ENCODE measurements at places on chromosomes 7 and 10.

DNA sequence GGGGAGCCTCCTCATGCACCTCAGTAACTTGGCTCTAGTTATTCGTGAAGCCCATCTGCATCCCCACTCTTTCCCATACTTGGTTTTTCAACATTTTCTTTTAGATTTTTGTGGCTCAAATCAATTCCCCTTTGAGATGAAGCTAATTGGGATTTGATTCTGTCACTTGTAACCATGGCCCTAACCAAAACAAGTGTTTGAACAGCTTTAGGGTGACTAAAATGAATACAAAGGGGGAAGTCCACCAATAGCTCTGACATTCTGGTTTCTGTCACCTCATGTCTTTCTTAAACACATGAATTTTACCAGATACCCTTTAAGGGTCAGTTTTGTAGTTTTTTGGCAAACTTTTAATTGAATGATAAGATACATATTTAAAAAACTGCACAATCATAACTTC, 87.0 kb downstream of the PCGF5 start:
- DNase-seq = no peak

- no peak for DNase-seq
Measured at GRCh38 chr10:24201503-24202180, 7.3 kb upstream of the KIAA1217 start.

DNA sequence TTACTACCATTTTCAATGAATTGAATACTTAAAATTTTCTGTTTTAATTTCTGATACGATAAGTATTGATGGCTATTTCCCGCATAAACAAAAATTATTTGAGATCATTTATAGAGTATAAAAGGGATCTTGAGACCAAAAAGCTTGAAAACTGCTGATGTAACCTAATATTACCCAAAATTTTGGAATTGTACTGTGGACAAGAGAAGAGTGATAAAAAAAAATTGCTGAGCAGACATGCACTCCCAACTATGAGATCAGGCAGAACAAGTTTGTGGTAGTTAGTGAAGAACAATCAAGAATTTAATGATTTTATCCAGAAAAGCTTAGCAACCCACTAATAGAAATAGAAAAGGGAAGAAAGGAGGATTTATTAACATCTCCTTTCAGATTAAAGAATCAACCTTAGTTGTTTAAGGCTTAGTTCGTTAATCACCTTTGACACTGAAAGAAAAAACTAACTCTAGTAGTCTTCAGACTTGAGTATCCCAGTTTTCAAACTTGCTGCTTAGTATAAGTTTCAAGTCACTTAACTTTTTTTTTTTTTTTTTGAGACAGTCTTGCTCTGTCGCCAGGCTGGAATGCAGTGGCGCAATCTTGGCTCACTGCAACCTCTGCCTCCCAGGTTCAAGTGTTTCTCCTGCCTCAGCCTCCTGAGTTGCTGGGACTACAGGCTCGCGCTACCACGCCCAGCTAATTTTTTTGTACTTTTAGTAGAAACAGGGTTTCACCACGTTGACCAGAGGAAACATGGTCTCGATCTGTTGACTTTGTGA, 50.6 kb upstream of the ZC3HAV1 start:
- DNase-seq = no peak

DNA sequence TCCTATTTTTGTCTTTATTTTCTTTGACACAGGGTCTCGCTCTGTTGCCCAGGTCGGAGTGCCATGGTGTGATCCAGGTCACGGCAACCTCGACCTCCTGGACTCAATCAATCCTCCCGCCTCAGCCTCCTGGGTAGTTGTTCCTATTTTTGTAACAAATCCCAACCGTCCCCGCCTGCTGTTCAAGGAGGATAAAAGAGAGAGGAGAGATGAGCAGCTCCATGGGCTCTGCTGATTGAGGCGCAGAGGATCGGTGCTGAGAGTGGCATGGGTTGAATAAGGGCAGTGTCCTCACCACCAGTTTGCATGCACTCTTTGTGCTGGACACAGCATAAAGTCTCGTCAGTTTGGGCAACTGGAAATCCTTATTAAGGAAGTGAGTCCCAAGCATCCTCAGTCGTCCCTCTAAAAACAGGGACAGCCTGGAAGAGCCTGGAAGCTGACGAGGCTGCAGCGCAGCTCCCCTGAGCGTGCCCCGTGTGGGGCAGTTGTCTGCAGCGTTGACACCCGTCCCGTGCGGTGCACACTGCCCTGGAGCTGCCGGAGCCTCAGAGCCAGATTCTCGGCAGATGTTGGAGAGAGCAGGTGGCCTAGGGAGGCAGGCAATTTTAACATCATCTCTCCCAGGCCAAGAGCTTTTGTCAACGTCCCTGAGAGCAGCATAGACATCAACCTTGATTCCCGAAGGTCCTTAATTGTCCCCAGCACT, 404.2 kb upstream of the RNF32 start:
- no peak for DNase-seq

- no peak for DNase-seq
Measured at GRCh38 chr10:24988831-24989640, 26.9 kb downstream of the ENKUR start.

DNA sequence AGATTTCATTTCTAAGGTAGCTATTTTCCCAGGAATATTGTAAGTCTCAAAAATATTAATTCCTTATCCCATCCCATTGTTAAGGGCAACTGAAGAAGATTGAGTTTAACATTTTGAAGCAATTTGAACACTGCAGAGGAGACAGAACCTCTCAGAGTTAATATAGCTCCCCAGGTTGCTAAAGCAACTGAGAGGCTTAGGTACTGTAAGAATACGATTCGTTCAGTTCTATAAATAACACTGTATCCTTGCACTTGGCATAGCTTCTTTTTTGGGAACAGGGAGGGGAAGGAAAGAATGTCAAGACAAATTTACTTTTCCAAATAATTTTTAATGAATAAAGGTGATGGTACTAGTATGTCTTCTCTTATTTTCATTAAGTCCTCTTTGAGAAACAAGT, 658.4 kb upstream of the CELF2 start:
- no peak for DNase-seq

GRCh38 chr10:30359373-30360206, 10.5 kb upstream of the MTPAP start:
- peak; percentile 22 for DNase-seq

DNA sequence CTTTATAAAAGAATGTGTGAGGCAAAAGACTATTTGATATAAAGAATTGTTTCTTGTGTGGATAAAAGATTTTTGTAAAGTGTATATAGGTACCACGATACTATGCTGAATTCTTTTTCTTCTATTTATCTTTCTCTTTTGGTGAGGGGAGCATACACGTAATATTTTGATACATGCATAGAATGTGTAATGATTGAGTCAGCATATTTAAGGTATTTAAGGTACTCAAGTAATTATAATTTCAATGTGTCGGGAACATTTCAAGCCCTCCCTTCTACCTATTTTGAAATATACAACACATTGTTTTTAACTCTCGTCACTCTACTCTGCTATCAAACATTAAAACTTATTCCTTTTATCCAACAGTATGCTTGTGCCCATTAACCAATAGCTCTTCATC, 1221.6 kb upstream of the PHF14 start:
- DNase-seq = no peak

GRCh38 chr10:103254538-103255325, 9.0 kb downstream of the RPEL1 start:
- no peak for DNase-seq

DNA sequence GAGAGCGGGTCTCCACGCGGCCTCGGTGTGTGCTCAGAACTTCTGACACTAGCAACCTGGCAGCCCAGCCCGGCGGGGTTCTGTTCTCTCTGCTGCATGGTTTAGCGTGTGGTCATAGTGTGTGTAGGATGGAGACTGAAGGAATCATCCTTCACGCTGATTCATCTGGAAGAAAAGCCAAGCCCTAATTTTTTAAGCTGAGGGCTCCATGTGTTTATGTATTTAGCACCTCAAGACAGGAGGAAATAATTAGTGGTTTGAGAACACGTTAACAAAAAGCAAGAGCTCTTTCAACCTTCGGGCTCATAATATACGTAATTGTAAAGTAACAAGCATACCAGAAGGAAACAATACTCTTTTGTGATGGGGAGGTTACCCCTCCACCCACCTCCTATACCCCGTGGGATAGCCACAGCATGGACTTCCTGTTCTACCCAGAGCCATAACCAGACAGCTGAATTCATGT, 504.6 kb upstream of the MKI67 start:
- no peak for DNase-seq

DNA sequence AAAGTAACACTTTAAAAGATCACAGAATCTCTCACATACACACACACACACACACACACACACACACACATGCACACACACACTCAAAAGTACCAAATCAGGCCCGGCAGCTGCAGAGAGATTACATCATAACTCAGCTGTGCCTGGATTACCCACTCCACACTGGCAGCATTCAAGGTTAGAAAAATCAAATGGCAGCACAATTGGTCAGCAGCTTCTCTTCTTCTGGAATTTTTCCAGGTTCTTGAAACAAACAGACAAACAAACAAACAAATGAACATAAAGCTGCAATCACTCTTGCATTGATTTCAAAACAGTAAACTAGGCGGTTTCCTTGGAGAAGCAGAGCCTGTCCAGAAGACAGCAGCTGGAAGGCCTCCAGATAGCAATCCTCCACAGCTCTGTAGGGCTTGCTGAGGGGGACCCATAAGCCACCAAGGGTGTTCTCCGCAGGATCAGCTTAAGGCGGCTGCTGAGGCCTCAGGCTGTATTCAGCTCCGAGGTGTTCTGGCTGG, 24.5 kb upstream of the FAM133B start:
- DNase-seq = no peak

GRCh38 chr7:27971171-27971812, 209.3 kb downstream of the JAZF1 start:
- DNase-seq = no peak

GRCh38 chr7:81209059-81209458, 290.2 kb upstream of the SEMA3C start:
- DNase-seq = no peak

DNA sequence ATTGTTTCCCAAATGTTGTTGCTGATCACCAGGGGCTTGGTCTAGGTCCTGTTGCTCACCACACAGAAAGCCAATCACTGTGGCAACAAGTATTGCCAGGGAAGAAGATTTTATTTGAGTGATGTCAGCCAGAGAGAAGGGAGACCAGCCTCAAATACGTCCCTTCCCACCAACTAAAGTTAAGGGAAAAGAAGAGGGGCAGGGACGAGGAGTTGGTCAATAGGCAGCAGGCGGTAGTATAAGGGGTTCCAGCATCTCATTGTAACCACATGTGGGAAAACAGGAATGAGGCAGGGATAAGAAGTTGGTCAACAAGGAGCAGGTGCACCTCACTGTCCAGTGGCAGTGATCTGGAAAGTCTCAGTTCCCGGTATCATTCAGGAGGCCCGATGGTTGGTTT, 138.9 kb upstream of the KCNMA1 start:
- no peak for DNase-seq

DNA sequence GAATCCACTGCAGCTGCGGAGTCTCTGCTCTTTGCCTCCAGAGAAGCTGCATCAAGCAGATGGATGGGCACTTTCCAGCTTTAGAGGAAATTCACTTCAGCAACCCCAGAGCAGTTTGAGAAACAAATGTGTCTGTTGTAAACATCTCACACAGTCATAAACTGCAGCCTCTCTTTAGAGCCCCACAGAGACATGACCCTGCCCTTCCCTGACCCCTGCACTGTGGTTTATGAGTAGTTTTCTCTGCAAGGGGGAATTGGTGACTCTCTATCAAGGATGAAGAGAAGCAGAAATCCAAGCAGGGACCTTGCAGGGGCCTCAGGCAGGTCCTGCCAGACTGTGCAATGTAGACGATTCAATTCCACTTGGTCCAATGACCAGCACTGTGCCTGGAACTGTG, 160.2 kb downstream of the SH2D4B start:
- DNase-seq = no peak

DNA sequence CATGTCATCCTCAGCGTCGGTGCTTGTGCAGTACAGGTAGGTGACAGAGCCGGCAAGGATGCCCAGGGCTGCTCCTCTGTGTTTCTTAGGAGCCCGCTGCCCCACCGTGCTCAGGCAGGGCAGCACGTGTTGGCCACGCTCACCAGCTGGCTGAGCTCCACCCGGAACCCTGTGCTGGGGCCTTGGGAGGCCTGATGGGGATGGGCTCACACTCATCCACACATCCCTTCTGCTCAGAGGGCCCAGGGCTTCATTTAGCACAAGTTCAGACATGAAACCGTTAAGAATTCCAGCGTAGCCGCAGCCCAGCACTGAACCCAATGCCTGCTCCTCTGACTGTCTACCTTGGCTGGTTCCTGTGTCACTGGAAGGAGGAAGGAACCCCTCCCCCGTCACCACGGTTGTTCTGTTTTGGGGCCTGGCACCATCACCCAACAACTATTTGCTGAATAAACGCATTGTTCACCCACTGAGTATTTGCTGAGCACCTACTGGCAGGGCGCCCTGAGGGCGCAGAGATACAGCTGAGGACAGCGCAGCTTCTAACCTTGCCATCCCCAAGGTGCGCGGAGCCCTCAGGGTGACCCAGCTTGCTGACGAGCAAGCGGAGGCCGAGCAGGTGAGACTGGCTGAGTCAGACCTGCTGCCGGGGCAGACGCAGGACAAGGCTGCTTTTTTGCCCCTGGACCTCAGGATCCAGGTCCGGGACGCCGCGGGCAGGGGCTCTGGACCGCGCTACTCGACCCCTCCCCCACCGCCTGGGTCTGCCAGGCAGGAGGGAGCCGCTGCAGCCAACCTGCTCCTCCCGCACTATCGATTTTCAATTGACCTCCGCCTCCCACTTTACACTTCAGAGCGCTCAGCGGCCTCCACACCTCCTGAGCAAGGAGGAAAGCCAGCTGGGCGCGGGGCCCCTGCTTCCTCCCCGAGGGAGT, 50.6 kb upstream of the RET start:
- DNase-seq = no peak

- DNase-seq = no peak
Measured at GRCh38 chr7:75628055-75628454, 110.7 kb downstream of the HIP1 start.

- DNase-seq = no peak
Measured at GRCh38 chr7:47672977-47673381, 91.1 kb upstream of the TNS3 start.

GRCh38 chr10:133185916-133186315, 25.9 kb downstream of the KNDC1 start:
- no peak for DNase-seq

DNA sequence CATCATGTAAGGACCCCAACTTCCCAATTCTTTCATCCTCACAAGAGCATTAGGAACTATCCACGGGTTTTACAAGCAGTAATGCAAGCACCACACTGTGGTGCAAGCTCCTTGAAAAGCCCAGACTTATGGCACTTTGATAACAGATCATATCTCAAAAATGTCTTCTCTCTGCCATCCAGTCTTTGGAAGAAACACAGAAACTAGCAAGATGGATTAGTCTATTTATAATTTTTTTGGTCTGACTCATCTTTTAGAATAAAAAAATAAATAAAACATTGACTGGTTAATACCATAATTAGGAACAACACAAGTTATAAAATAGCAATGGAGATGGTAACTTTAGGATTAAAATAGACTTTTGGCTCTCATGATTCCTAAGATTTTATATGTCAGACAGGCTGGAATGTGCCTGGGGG, 49.0 kb upstream of the CALD1 start:
- no peak for DNase-seq

- DNase-seq = no peak
Measured at GRCh38 chr10:25017154-25017590, 760 bp downstream of the THNSL1 start.

- no peak for DNase-seq
Measured at GRCh38 chr7:47591089-47591654, 9.3 kb upstream of the TNS3 start.

GRCh38 chr7:12715372-12716133, 28.1 kb downstream of the ARL4A start:
- no peak for DNase-seq

Measured in effector memory CD4-positive, alpha-beta T cell (primary cell).